Stimulated activated CD8-positive, alpha-beta memory T cell treated with anti-CD3 and anti-CD28 coated beads, Interleukin-7, amount 100 ng/mL, for 48 hours (primary cell): ENCODE measurements at places on chromosomes 4 and X.

DNA sequence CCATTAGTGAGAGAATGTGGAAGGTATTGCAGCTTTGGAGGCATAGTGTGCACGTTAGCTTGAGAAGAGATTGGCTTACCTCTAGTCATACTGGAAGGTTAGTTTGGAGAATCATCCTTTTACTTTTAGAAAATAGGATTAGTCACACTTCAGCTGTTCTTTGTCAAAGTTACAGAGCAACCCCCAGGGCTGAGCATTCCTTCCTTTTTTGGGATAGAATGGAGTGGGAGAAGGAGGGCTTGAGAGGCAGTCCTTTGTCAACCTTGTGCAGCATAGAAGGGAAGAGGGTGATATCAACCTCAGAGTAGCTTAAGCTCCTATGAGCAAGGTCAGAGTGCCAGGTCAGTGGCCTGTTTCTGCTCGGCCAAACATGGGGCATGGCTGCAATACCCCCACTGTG, 8.6 kb upstream of the MBNL3 start:
- no peak for DNase-seq

GRCh38 chr4:37244583-37245390, at the start of gene NWD2:
TSS of gene NWD2 (plus strand) at chr4:37244743. CDS start at chr4:37245068, 325 bp downstream.
- DNase-seq: no peak

GRCh38 chr4:133147921-133148689, 989 bp upstream of the PCDH10 start:
- no peak for DNase-seq

- DNase-seq: no peak
Observed at GRCh38 chr4:102168580-102168979, 176.7 kb downstream of the SLC39A8 start.

GRCh38 chr4:76188557-76188956, 25.1 kb downstream of the SCARB2 start:
- no peak for DNase-seq

- no peak for DNase-seq
Observed at GRCh38 chrX:28347476-28347875, 239.8 kb upstream of the IL1RAPL1 start.

- DNase-seq: no peak
Observed at GRCh38 chr4:67342291-67342690, 203.0 kb downstream of the CENPC start.

GRCh38 chr4:142778900-142779299, 67.2 kb downstream of the INPP4B start:
- DNase-seq: no peak

GRCh38 chr4:159107203-159107925, 4.5 kb downstream of the RAPGEF2 start:
- DNase-seq: no peak

DNA sequence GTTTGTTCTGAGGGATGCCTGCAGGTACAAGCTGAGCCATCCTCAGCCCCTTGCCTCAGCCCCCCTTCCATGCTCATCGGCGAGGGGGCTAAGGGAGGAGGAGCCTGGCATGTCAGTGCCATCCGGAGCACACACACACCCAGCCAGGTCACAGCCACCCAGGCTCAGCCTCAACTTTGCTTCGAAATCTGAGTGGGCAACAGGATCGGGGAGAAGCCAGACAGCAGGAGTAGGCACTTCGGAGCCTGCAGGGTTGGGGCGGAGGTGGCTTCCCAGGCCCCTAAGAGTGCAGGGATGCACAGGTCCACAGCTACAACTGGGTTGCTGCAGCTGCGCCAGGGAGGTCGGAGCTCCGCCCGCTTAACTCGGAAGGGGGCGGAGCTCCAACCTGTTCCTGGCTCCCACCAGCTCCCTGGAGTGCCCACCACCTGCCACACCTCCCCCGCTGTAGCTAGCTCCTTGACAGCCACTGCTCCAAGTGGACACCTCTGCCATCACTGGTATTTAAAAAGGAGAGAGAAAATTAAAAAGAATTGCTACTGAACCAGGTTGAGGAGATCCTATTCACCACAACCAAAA, 192.9 kb upstream of the GALNT7 start:
- DNase-seq: no peak

DNA sequence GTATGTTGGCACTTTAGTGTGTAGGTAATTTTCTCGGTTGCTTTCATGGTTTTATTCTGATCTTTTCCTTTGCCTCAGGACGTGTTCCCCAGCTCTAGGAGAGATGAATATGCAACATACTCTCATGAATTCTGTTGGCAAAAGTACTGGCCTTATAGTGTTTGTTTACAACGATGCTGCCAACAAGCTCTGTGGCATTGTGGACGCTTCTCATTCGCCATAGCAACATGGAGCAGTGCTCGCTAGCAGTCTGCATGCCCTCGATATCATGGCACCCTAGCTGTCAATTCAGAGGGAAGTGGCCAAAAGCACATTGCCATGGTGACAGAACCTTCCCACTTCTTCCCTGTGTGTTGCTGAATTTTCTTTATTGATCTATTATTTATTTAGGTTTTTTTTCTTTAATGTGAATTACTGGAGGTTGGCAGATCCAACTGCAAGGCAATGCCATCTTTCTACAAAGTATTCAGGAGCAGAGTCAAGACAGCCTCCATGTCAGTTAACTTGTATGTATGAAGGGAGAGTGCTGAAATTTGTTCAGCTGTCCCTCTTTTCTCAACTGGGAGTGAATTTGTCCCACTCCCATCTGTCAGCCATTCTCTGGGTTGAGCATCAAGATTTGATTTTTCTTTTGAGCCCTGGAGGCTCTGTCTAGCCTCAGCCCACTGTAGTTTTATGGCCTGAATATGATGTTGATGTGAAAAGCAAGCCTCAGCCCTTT, 224.9 kb upstream of the VCX3A start:
- DNase-seq: no peak

GRCh38 chr4:82776925-82777542, 21.6 kb downstream of the SCD5 start:
- DNase-seq: no peak

DNA sequence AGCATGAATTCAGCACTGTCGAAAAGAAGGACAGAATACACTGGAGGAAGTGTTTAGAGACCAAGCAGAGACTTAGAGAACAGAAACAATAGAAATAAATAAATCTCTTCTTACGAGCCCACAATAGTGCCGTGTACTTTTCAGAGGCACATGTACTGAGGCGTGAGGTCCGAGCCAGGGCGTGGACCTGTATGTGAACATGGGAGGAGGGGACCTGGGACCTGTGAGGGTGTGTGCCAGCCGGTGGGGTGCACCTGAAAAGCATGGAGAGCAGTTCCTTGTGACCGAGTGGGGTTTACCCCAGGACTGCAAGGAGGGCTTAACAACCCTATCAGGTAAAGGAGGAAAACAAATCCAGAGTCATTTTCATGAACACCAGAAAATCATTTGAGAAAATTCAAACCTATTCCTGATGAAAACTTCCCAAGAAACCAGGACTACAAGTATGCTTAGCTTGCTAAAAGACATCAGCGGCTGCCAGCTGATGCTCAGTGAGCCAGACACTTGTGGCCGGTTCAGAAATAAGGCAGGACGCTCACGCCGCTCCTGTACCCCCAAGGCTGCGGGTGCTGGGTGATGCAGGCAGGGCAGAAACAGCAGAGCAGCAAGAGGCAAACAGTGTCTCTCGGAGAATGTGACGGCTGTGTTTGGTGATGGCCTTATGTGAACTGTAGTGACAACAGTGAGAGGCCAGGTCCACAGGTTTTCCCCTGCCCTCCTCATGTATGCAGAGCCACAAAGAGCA, 37.1 kb downstream of the NELFA start:
- no peak for DNase-seq

- no peak for DNase-seq
Observed at GRCh38 chr4:74402692-74403456, 37.9 kb downstream of the EREG start.

DNA sequence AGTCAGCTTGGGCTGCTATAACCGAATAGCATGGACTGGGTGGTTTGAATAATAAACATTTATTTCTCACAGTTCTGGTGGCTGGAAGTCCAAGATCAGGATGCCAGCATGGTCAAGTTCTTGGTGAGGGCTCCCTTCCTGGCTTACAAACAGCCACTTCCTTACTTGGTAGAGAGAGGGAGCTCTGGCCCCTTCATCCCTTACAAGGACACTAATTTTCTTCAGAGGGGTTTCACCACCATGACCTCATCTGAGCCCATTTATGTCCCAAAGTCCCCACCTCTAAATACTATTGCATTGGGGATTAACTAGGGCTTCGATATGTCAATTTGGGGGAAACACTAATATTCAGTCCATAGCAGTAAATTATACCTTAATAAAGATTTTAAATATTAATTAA, 61.8 kb downstream of the CLNK start:
- no peak for DNase-seq

GRCh38 chr4:127685292-127685691, 44.9 kb upstream of the SLC25A31 start:
- no peak for DNase-seq

DNA sequence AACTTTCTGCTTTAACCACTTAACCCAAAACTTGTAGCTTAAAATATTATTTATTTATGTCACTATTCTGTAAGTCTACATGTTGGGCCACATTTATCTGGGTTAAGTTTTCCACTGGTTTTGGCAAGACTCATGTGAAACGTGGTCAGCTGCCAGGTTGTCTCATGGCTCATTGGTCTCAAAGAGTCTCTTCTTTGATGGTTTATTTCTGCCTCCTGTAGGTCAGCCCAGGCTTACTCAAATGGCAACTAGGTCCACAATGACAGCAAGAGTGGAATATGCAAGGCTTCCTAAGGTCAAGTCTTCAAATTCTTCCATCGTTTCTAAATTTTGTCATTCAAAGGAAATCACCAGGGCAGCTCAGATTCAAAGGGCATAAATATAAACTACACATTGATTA, 828.7 kb downstream of the PCDH7 start:
- no peak for DNase-seq

- no peak for DNase-seq
Observed at GRCh38 chr4:10196191-10196590, 79.6 kb upstream of the WDR1 start.

DNA sequence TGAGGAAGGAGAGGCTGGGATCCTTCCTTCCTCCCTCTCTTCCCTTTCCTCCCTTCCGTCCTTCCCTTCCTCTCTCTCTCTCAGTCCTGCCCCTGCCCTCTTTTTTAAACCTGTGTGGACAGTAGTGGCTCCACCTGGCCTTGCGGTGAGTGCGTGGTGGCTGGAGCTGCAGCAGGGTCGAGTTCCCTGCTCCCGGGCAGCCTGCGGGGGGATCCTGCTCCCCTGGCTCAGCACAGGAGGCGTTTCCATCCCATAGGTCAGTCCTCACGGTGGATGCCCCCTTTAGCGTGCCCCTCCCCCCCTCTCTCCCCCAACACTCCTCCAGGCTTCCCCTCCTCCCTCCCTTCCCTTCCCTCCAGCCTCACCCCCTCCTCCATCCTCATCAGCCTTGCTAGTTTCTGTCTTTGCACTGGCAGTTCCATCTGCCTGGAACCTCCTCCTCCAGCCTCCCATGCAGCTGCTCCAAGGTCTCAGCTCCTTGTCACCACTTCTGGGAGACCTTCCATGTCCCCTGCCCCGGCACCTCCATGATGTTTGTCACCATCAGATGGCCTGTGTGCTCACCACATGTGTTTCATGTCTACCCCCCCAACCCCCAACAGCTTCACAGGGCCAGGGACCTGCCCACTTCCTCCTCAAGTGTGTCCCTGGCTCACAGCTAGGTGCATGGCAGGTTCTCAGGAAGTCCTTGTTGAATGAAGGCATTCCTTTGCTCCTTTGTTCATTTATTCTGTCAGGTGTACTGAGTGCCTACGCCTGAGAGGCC, 68.4 kb downstream of the PSAPL1 start:
- DNase-seq: no peak

DNA sequence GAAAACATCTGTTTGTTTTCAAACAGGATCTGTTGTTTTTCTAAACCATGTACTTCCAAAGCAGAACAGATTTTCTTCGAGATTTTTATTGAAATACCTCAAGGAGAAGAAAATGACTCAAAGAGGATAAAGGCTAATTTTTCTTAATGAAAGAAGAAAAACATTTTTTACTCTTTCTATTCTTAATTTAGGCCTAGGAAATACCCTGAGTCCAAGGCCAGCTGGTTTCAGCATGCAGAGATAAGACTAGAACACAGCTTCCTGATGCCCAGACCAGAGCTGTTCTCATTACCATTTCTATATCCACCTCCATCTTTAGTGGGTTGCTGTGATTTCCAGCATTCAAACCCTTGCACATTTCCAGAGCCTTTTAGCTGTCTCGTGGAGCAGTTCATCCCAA, 18.3 kb downstream of the GAB1 start:
- no peak for DNase-seq

- no peak for DNase-seq
Observed at GRCh38 chr4:103375278-103375677, 177.1 kb upstream of the CENPE start.

DNA sequence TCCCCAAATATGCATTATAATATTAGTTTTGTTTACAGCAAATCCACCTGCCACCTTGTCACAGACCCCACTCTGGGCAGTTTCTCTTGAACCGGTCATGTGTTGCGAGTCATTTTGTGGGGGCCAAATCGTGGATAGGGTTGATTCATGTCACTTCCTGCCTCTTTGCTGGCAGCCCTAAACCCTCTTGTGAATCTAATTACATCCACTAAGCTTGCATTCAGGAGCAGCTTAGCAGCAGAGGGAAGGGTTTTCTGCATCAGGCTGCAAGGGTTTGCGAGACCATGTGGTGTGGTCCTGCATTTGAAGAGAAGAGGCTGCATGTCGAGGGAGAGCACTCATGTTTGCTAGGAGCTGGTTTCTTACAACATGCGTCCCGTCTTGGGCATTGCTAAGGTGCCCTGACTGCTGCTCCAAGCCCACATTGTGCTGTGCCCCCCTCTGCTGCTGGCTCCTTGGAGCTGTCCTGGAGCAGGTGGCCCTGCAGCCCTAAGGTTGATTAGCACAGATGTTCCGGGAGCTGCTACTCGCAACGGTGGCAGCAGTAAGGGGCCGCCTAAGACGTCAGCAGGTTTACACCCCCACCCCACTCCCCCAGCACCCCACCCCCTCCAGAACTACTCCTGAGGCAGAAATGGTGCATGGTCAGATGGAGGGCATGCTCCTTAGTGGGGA, 88.9 kb upstream of the CLDN34 start:
- no peak for DNase-seq

DNA sequence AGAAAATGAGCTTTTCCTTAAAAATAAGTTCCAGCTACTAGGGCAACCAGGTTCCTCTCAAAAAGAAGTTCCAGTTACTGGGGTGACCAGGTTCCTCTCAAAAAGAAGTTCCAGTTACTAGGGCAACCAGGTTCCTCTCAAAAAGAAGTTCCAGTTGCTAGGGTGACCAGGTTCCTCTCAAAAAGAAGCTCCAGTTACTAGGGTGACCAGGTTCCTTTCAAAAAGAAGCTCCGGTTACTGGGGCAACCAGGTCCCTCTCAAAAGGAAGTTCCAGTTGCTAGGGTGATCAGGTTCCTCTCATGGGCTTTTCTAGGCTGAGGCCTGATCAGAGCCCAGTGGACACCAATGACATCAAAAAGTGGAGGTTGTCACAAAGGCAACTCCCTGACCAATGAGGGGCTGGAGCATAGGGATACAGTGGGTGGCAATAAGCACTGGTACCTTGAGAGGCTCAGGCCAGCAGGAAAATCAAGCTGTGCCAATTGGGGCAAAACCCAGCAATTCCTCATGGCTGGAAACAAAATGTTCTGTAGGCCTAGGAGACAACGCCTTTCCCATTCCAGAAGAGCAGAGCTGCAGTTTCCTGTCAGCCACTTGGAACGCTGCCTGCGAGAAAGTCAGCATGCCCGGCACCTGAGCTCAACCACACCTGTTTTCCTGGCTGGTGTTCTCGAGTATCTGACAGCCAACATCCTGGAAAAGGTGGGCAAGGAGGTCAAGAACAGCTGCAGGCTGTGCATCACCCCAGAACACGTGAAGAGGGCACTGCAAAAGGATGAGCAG, 12.3 kb upstream of the SYTL5 start:
- no peak for DNase-seq

GRCh38 chr4:87974856-87975462, 555 bp upstream of the SPP1 start:
- no peak for DNase-seq
